ENCODE measurements at places on chromosomes 6 and 20. TPM values are rescaled to one million over a fixed set of nuclear protein-coding genes. Genes with fewer than 3 reads are reported as not detected.
A peak's percentile ranks its signal among the peaks of the same experiment; 100 is the strongest.

GRCh38 chr6:139881728-139882211 lies 507.3 kb upstream of the CITED2 start:
- DNase-seq, result peak; percentile 39
- no peak overlapping the region for H3K4me3 ChIP-seq
- no peak overlapping the region for H3K27ac ChIP-seq
- H3K4me1 ChIP-seq, result peaks cover 20% of the 10 kb centered on the region
- no peaks in the 10 kb centered on the region for H3K36me3 ChIP-seq
- H3K27me3 ChIP-seq, result no peaks in the 10 kb centered on the region

GRCh38 chr6:158684745-158685324 lies 35.0 kb downstream of the SYTL3 start:
- H3K4me3 ChIP-seq, result no peak overlapping the region
- H3K4me1 ChIP-seq, result no peaks in the 10 kb centered on the region
- H3K27me3 ChIP-seq, result no peaks in the 10 kb centered on the region
- no peak overlapping the region for H3K27ac ChIP-seq

DNA sequence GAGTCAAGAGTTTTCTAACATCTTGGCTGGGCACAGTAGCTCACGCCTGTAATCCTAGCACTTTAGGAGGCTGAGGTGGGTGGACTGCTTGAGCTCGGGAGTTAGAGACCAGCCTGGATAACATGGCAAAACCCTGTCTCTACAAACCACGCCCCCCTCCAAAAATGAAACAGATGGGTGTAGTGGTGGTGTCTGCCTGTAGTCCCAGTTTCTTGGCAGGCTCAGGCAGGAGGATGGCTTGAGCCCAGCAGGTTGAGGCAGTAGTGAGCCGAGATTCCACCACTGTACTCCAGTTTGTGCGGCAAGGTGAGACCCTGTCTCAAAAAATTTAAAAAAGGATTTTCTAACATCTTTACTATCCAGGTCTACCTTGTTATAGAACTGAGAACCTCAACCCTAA lies 22.0 kb downstream of the FAM8A1 start:
- H3K4me1 ChIP-seq, result no peaks in the 10 kb centered on the region
- DNase-seq, result peak; percentile 20
- H3K36me3 ChIP-seq, result peaks cover 50% of the 10 kb centered on the region
- H3K4me3 ChIP-seq, result no peak overlapping the region
- H3K27me3 ChIP-seq, result no peaks in the 10 kb centered on the region
- H3K27ac ChIP-seq, result no peak overlapping the region

- H3K4me1 ChIP-seq, result no peaks in the 10 kb centered on the region
- H3K27me3 ChIP-seq, result no peaks in the 10 kb centered on the region
- H3K36me3 ChIP-seq, result no peaks in the 10 kb centered on the region
Observed at GRCh38 chr6:157516319-157517026, 135.5 kb downstream of the ZDHHC14 start.

PLN gene
- total RNA-seq, result not detected

SNX14 gene
- 72.4 TPM for total RNA-seq
